ENCODE measurements at places on chromosomes 13 and 19.

- DNase-seq = no peak
Measured at GRCh38 chr13:64510747-64511146, 2719.4 kb downstream of the PCDH9 start.

DNA sequence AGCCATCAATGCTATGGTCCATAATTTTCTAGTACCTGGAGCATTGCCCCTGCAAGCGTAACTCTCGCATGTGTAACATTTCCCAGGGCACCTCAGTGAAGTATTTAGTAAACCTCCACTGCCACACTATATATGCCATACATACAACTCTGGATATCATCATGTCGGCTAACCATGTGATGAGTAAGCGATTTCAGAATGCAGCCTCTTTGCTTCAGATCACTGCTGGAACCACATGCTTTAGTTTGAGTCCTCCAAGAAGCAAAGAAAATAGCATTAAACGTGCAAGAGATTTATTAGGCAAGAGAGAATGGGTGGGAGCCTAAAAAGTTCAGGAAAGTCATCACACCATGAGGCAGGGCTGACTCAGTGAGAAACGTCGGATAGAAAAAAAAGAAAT is 635.6 kb upstream of the SLITRK5 start:
- no peak for DNase-seq

DNA sequence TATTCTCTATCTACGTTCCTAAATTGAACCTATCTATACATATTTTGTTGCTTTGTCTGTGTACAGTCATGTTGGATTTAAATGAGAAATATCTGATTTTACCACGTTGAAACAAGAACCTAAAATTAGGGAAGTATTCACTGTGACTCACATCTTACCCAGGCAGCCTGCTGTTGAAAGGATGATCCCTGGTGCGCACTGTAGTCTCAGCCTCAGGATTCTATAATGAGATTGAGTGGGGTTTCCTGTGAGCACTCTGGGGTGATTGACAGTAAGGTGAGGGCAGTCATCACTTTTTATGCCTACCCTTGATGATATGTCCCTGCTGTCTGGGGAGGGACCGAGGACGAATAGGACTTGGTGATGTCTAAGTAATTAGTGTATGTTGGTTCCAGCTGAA is 35.4 kb downstream of the PCCA start:
- DNase-seq = no peak

DNA sequence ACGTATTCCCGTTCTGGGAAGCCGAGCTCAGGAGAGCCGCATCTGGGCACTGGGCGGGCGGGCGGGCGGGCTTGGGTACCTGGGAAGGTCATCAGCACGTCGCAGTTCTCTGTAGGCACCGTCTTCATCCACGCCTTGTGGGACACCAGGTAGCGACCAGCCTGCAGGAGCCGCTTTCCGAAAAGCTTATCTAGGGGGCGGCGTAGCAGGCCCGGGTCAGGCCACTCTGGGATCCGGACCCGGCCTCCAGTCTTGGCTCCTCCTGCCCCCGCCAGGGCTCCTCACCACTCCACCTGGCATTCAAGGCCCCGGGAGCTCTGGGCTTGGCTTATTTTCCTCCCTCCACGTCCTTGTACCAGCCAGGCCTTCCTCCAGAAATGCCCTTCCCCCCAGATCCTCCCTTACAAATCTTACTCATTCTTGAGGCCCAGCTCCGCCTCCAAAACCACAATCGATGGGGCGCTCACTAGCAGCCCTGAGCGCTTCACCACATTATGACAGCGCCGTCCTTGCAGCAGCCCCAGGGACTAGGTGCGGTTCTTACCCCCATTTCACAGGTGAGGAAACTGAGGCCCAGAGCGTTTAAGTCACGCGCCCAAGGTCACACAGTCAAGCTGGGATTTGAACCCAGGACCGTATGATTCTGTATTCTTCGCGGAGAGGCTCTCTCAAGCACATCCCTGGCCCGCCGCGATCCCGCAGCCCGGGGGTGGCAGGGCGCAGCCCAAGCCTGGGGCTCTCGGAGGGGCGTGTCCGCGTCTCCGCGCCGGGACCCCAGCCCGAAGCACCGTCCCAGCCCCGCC is 843 bp downstream of the ANO8 start:
- no peak for DNase-seq

- DNase-seq = no peak
Measured at GRCh38 chr13:83057119-83057518, 825.2 kb downstream of the SLITRK1 start.

- no peak for DNase-seq
Measured at GRCh38 chr19:55590617-55591016, 8.7 kb downstream of the FIZ1 start.

GRCh38 chr13:70874636-70875035 is 766.4 kb upstream of the KLHL1 start:
- no peak for DNase-seq

DNA sequence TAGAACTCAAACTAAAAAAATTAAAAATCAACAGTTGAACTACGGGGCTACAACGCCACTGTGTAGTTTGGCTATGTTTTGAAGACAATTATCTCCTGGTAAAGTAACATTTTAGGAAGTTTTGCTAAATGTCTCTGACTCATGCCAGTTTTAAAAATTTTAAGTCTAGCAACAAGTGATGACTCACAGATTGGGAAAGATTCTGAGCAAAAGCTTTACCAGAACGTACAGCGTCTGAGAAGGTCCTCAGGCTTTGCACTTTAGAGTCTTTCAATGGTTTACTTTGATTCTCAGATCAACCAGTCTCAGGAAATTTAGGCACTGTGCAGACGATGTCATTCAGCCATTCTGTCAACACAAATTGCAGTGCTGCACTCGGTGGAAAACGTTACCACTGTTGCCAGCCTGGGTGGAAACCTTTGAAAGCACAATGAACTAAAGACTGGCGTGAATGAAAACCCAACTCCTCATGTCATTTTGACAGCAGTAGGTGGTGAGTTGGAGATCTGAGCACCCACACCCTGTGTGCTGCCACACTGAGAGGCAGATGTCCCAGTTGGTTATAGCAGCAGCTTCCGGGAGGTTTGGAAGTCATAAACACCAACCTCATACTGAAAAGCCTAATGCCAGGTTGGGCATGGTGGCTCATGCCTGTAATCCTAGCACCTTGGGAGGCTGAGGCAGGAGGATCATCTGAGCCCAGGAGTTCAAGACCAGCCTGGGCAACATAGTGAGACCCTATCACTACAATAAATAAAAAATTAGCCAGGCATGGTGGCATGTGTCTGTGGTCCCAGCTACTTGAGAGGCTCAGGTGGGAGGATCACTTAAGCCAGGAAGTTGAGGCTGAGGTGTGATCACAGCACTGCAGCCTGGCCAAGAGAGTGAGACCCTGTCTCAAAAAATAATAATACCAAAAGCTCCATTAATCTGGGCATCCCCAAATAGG is 6.3 kb upstream of the WTIP start:
- DNase-seq = no peak

DNA sequence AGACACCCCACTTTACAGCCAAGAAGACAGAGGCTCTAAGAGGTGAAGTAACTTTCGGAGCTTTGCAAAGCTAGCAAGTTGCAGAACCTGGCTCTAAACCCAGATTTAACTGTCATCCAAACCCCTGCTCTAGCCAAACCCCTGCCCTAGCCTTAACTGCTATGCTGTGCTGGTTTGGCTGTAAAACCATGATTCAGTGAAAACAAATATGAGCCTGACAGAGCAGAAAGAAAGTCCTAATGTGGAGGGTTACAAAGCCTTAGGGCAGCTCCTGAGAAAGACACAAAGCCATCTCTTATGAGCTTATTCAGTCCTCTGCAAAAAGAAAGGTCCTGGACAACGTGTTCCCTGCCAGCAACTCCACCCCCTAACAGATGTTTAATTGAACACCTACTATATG is 172.8 kb downstream of the KATNAL1 start:
- no peak for DNase-seq

DNA sequence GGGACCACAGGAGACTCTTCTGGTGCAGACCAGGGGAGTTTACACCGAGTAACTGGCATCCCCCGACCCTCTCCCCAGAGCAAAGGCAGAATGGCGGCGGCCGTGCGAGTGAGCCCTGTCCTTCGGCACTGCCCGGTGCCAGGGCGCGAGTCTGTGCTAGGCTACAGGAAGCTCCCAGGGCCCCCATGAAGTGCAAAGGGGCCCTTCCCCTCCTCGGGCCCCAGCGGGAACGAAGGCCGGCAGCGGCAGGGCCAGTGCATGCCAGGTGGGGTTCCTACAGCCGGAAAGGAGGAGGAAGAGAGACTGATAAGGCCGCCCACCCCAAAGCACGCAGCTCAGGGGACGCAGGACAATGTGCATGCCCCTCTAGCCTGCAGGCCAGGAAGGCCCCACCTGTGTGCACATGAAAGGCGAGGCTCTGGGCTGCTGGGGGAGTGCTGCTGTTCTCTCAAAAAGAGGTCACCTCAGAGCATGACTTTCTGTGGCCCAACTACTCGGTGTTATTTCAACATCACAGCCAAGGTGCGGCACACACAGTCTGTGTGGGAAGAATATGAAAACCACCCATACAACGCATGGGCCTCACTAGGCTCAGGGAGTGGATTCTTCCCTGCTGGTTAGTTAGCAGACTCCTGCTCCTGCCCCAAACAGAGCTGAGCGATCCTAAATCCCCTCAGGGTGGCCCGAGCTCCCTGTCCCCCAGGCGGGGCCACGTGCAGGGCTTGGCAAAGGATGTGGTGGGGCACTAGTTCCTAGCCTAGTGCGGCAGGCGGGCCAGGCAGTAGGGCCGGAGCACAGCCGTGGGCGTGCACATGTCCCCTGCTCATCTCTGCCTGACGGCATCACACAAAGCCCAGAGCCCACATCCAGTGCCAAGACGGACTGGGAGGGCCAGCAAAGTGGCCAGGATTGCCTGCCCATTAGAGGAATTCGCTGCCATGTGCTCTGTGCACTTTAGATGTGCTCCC is 28.4 kb upstream of the TIMM44 start:
- no peak for DNase-seq

DNA sequence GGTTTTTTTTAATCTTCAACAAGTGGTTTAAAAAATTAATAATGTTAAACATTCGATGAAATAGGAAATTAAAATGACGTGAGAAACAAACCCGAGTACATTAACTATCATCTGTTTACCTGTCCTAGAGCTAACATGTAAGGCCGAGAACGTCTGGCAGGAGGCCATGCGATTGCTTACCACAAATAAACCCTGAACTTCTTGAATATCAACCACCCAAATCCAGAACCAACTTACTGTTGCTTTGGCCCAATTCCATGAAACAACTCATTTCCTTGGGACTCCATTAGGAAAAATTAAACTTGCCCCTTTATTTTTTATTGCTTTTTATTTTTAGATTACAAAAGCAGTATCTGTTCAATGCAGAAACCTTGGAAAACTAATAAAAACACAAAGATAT is 228.9 kb upstream of the IRS2 start:
- no peak for DNase-seq

GRCh38 chr13:89212186-89212585 is 1541.0 kb downstream of the SLITRK5 start:
- DNase-seq = no peak

DNA sequence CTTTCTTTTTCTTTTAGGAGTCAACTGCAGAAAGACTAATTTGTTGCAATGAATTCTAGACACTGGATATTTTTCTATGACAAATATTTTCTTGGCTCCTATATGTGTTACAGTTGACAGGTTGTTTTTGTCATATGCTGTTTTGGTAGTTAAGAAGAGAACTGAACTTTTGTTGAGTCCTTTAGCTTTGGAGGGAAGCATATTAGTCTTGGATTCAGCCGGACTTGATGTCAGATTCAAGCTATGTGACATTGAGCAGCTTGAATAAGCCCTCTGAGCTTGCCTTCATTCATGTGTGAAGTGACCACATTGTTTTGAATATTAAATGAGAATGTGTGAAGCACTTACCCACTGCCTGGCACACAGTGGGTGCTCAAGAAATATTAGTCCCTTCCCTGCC is 181.9 kb upstream of the RNF113B start:
- DNase-seq = no peak

DNA sequence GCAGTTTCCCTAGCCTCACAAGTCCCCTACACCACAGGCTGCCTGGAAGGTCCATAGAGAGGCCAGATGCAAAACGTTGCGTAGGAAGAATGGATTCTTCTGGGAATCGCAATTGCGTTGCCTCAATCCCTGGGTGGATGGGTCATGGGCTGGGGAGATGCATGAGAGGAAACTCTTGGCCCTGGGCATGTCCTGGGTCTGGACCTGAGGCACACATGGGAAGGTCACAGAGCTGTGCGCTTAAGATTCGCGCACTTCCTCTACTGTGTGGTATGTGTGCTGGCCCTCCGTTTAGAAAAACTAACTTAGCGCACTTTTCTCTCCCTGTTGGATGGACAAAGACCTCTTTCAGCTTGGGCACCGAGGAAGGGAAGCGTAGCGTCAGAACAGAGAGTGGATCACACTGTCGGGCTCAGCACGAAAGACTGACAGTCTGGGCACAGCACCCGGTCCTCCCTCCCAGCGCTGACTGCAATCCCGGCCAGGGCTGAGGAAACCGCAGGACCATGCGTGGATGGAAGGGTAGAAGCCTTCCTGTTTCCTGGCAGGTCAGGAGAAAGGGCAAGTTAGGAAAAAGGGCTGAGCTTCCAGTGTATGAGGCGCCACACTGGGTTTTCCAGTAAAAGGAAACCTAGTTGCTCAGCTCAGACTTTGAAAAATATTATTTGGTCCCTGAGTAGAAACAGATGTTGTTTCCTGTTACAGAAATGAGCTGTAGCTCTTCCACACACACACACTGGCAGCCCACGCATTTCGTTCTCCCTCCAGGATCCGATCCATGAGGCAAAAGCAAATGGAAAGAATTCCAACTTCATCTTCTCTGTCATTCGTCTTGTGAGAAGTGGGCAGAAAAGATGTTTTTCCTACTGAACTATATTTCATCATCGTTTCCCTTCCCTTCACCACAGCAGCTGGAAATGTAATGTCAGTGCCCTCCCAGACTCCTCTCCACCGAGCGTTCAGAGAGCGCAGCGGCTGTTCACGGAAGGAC is 86.0 kb downstream of the ING1 start:
- no peak for DNase-seq

GRCh38 chr13:110470272-110471009 is 91.1 kb downstream of the RAB20 start:
- DNase-seq = peak; percentile 69

GRCh38 chr13:111046590-111047141 is 68.4 kb upstream of the ARHGEF7 start:
- no peak for DNase-seq

DNA sequence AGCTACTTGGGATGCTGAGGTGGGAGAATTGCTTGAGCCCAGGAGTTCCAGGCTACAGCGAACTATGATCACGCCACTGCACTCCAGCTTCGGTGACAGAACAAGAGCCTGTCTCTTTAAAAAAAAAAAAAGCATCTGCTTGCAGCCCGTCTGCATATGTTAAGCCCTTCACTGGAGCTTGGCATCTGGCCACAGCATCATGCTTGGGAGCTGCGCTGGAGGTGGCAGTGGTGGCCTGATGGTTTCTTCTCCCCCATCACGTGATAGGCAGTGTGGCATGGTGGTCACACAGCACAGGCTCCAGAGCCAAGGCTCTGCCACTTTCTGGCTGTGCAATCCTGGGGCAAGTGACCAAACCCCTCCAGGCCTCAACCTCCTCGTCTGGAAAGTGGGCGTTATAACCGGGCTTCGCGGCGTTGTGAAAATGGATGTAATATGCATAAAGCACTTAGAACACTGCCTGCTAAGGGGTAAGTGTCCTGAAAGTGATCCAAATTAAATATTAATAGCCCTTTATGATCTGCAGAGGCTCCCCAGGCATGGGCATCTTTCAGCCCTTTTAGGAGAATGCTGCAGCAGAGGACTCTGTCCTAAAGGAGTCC is 24.4 kb downstream of the MARK4 start:
- DNase-seq = peak; percentile 85

GRCh38 chr13:26749285-26749684 is 11.3 kb downstream of the GPR12 start:
- no peak for DNase-seq

Data from SK-N-SH (cell line).